ENCODE measurements at places on chromosomes 11 and 22.

GRCh38 chr11:79396674-79397073 lies 44.2 kb downstream of the TENM4 start:
- no peak for DNase-seq

- DNase-seq, result no peak
Measured at GRCh38 chr11:35962369-35963138, 18.7 kb downstream of the LDLRAD3 start.

GRCh38 chr11:46330563-46331281 lies 16.5 kb upstream of the DGKZ start:
- no peak for DNase-seq

GRCh38 chr22:19868773-19869471 lies 14.2 kb upstream of the GNB1L start:
- no peak for DNase-seq

- no peak for DNase-seq
Measured at GRCh38 chr22:38346506-38346905, 29.3 kb upstream of the CSNK1E start.

- DNase-seq, result no peak
Measured at GRCh38 chr11:61115498-61116224, 13.4 kb downstream of the CD5 start.

GRCh38 chr22:31291481-31292235 lies 630 bp downstream of the PIK3IP1 start:
- no peak for DNase-seq

GRCh38 chr22:27473533-27473932 lies 328.0 kb downstream of the MN1 start:
- no peak for DNase-seq

- DNase-seq, result no peak
Measured at GRCh38 chr22:17606496-17606895, 22.1 kb downstream of the ATP6V1E1 start.

DNA sequence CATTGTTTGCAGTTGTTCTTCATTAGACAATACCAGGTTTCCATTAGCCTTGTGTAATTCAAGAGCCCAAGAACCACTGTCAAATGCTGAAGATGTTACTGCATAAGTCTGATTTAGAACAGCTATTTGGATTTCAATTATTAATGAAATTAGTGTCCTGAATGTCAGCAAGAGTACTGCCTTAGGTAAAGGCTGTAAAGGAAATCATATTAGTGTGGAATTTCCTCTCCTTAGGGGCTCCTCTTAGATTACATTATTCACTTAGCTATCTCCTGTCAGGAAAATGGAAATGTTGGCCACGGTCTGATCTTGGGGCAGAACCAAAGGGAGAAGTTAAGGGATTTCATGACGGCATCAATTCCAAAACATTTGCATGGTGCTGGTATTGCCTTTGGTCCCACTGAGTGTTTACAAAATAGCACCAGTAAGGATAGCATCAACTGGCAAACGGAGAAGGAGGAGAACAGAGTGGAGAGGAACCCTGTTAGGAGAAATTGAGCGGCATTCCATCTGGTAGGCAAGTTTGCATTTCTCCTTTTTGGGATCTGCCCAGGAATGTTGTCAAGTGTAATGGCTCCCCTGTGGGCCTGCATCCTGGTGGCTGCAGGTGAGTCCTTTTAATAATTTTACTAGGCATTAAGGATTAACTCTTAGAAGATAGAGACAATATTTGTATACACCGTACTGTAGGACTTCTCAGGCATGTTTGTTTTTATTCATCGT lies at the start of gene HTR3B:
HTR3B (plus strand) TSS at position 418 of the 723 bp plus-strand sequence; CDS start at position 556, 138 bp downstream.
- DNase-seq, result no peak

DNA sequence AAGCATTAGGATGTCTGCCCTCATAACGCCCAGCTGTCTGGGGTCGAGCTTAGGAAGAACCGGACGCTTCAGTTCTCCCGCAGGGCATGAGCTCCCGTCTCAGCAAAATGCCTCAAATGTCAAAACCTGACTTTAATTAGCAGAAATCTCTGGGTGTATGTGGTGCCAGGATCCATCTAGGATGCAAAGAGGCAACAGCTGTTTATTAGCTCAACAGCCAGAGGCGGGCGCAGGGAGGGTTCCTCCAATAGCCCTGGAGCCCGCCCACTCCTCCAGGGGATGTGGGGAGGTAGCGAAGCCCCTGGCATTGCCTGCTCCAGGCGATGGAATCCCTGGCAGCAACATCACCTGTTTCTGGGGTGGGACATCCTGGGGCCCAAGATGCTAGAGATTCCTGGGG lies 39.4 kb upstream of the RTL6 start:
- DNase-seq, result no peak

All from NCI-H2081 treated with DMSO at 0.1 percent for 48 hours (cell line).